ENCODE measurements at places on chromosomes 4 and X.

- DNase-seq: no peak
Observed at GRCh38 chr4:122762520-122762919, 30.0 kb downstream of the BBS12 start.

DNA sequence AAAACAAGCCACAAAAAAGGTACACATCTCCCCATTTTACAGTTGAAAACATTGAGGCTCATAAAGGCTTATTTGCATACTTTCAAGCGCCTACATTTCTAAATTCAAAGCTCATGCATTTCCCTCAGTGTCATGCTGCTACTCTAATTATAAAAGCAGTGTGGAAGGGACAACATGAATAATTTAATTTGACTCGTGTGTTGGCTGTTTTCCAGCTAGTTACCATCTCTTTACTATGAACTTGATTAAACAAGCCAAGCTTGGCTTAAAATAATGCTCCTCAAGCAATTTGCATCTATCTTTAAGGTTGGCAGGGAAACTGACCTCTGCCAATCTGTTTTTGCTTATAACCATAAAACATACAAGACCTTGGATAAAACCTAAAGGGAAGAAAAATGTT is 252.5 kb upstream of the NEIL3 start:
- DNase-seq: no peak

DNA sequence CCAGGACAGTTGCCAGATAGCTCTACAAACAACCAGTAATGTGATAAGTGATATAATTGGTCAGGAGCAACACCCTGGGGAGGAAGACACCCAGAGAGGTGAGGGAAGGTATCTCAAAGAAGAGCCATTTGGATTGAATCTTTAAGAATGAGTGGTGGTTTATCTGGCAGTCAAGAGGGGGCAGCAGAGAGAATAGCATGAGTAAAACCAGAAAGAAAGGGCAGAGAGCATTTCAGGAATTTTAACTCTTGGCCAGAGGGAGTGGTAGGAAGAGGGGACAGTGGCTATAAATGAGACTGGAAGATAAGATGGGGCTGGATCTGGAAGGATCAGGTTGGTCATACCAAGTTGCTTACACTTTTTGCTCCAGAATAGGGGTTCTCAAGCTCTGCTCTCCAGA is 5.9 kb upstream of the SEPTIN6 start:
- DNase-seq: no peak

GRCh38 chr4:185404031-185404430 is 7.4 kb downstream of the ANKRD37 start:
- no peak for DNase-seq

DNA sequence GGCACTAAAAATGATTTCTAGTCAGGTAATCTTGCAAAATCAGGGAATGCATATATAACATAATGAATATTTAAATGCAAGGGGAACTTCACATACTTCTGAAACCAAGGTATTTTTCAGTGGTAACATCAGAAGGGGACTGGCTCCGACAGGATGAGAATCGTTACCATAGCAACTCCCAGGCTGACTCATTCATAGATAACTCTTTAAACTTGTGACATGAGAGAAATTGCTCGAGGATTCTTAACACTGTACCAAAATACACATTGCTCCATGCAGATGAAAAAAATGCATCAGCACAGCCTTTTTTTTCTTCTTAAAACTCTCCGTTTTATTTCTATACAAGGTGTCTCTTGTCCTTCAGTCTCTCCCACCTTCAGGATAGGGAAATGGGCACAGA is 114.3 kb downstream of the GABRB1 start:
- no peak for DNase-seq

- no peak for DNase-seq
Observed at GRCh38 chrX:15750611-15751154, 12.6 kb downstream of the CA5B start.

- DNase-seq: no peak
Observed at GRCh38 chr4:26420438-26420837, 69.8 kb downstream of the CCKAR start.

- no peak for DNase-seq
Observed at GRCh38 chrX:23816179-23816578, 33.2 kb downstream of the SAT1 start.

GRCh38 chr4:119872371-119873016 is 194.2 kb downstream of the MAD2L1 start:
- DNase-seq: no peak

GRCh38 chr4:61335241-61335763 is 135.2 kb downstream of the ADGRL3 start:
- no peak for DNase-seq

DNA sequence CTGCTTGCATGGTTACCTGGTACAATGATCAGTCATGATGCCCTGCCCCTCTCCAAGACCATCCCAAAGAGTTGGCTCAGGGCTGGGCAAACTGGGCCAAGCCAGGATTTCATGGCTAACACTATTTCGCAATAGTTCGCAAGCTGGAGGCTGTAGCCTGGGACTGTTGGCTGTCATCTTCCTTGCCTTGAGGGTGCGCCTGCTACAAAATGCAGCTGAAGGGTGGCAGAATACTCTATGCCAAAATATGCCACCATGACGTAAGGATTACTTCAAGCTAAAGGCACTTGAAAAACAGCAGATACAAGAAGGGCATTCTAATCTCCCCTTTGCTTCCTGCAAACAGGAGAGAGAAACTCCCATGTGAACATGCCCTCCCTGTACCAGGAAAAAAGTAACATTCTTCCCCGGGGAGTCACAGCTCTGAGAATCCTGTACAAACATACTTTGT is 21.0 kb downstream of the SAT1 start:
- no peak for DNase-seq

- peak; percentile 11 for DNase-seq
Observed at GRCh38 chr4:86939729-86940575, 5.1 kb downstream of the AFF1 start.

GRCh38 chrX:78514852-78515251 is 144.3 kb downstream of the RTL3 start:
- no peak for DNase-seq

DNA sequence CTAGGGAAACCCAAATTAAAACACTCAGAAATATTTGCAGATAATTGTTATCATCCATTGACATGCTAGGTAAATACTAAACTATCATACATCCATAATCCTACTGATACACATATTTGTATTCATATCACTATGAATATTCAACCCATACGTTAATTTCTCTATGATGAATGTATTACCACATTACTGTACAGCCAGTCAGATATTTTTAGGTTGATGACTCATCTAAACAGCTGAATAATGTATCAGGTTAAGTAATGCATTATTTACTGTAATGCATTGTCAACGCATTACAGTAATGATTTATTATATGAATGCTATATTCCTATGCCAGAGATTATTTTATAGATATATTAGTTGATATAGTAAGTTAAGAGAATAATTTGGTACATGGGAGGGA is 37.1 kb downstream of the VEGFC start:
- DNase-seq: no peak

GRCh38 chrX:69027181-69028005 is 137.9 kb downstream of the PJA1 start:
- DNase-seq: no peak

GRCh38 chr4:1249731-1250526 is 999 bp upstream of the CTBP1 start:
- peak; percentile 44 for DNase-seq

- DNase-seq: no peak
Observed at GRCh38 chrX:150880808-150881165, 17.7 kb downstream of the CD99L2 start.
